Fibroblast of skin of left biceps (primary cell): ENCODE measurements at places on chromosomes 5 and 9.

- no peak for DNase-seq
Observed at GRCh38 chr5:31741496-31741895, 102.6 kb downstream of the PDZD2 start.

DNA sequence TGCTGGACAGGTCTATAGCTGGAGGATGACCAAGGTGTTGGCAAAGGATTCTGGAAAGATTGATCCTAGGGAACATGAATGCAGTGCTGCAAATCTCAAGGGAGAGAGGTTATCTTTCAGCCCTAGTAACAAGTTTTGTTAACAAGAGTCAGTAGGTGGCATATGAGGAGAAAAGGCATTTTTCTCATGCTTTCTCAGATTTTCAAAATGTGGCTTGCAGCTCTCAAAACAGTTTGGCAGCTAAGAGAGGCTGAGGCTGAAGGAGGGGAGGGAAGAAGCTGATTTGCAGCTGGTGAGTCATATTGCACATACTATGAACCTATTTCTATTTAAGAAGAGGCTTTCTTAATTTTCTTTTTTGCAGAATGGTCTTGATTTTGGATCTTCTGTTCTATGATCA lies 64.3 kb upstream of the PCA3 start:
- DNase-seq: peak; percentile 62

DNA sequence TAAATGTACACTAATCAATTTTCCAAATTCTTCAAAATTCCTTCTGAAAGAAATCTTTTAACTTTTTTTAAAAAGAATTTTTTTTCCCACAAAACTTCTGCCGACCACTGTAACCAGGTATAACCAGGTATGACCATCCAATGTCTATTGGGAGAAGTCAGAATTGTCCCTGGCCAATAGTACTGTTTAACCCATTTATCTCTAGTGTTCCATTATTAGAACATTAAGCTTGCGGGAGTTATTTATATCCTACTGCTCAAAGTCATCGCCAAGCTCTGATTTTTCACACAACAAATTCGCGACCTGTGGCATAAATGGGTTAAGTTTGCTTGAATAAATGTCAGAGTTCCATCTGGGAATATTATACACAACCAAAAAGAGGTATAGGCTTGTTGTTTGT lies 343.2 kb downstream of the ANXA1 start:
- DNase-seq: no peak

- no peak for DNase-seq
Observed at GRCh38 chr5:55633574-55634208, 78.4 kb downstream of the SLC38A9 start.

- DNase-seq: no peak
Observed at GRCh38 chr9:114671605-114672004, 10.4 kb downstream of the TEX48 start.

DNA sequence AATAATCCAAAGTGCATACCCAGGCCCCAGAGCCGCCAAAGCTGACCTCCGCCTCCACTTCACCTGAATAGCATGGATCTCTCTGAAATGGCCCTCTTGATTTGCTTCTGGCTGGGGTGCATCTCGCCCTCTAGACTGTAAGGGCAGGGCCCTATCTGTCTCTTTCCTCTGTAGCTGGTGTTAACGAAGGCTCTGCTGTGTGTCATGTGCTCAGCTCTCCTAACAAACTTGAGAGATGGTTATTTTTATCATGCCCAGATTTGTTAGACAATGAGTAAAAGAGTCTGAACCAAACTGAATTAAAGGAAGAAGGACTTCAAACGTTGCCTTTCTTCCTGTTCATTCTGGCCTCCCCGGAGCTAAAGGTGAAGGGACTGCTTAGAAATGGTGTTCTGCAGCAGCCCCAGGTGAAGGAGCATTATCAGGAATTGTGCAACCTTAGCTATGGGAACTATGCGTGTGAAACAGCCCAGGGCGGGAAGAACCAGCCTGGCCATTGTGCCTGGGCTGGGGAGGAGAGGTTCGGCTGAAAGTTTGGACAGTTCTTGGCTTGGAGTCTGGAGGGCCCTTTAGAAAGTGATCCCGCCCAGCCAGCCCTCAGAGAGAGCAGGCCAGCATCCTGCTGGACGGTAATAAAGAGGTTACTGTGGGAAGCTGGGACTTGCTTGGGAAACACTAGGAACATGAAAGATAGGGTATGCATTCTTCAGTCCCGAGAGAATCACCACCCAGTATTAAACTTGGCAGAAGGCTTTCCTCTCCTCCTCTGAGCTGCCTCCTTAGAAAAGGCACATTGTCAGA lies 73.5 kb downstream of the WWC1 start:
- DNase-seq: no peak

GRCh38 chr5:4772591-4772990 lies 367.5 kb upstream of the ADAMTS16 start:
- DNase-seq: no peak

- no peak for DNase-seq
Observed at GRCh38 chr5:5344051-5344571, 78.4 kb upstream of the ICE1 start.

- DNase-seq: no peak
Observed at GRCh38 chr9:14428781-14429230, 114.9 kb upstream of the NFIB start.
